Stimulated activated CD4-positive, alpha-beta T cell treated with anti-CD3 and anti-CD28 coated beads, Interleukin-2, amount 100 ng/mL, for 48 hours (primary cell): ENCODE measurements at places on chromosomes 13 and 19.

GRCh38 chr19:2036424-2036823 is 14.6 kb downstream of the MKNK2 start:
- no peak for DNase-seq

DNA sequence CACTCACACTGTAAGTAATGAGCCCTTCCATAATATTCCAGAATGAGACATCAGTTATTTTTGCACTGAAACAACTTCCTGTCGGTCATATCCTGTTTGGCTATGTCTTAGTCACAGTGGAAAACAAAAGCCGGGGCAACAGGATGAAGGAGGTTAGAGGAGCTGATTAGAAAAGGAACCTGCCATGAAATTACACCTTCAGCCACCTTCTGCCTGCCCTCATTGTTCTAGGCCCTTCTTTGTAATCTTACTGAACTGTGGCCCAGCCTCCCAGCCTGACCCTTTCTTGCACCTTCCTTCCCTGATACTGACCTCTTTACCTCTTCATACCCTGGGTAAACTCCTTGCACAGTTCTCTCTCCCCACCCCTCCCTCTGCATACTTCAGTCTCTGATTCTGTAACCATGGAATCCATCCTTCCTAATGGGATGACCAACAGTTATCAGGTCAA is 67.3 kb downstream of the DOCK9 start:
- peak; percentile 14 for DNase-seq

- no peak for DNase-seq
These were observed 5.8 kb downstream of the CHAMP1 start for GRCh38 chr13:114320065-114320464.

GRCh38 chr13:33182729-33183128 is 102.8 kb downstream of the STARD13 start:
- DNase-seq: no peak

- DNase-seq: no peak
These were observed 69.8 kb downstream of the ALOX5AP start for GRCh38 chr13:30805132-30805537.

- DNase-seq: no peak
These were observed 8.8 kb downstream of the TSSK6 start for GRCh38 chr19:19506592-19506991.

DNA sequence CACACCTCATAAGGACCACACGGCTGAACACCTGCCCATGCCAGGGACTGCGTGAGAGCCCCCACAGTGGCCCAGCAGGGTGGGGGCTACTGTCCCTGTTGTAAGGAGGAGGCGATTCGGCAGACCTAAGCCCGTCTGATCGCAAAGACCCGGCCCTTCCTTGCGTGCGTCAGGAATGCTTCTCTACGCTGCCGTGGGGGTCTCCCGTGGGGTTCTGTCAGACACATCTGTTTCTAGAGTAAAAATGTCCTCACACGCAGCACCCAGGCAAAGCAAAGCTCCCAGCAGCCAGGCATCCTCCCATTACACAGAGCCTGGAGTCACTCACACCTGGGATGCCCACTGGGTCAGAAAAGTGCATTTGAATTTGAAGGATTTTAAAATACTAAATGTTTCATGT is 147.7 kb upstream of the SOX1 start:
- DNase-seq: no peak

GRCh38 chr13:80548915-80549314 is 208.0 kb upstream of the SPRY2 start:
- no peak for DNase-seq

DNA sequence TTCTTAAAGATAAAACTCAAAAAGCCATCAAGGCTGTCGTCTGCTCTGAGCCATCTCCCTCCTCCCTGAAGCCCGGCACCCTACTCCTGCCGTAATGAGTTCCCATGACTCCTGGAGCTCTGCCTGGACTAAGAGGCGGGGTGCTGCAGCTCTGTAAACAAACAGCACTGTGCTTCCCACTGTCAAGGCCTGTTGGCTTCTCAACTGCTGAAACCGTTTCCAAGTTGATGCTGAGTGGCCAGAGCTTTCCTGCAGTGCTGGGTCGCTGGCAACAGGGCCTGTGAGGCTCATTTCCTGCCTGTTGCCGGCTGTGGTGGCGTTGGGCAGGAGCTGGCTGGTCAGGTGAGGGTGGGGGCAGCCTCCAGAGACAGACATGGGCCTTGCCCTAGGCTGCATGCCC is 26.7 kb upstream of the ISYNA1 start:
- DNase-seq: no peak

DNA sequence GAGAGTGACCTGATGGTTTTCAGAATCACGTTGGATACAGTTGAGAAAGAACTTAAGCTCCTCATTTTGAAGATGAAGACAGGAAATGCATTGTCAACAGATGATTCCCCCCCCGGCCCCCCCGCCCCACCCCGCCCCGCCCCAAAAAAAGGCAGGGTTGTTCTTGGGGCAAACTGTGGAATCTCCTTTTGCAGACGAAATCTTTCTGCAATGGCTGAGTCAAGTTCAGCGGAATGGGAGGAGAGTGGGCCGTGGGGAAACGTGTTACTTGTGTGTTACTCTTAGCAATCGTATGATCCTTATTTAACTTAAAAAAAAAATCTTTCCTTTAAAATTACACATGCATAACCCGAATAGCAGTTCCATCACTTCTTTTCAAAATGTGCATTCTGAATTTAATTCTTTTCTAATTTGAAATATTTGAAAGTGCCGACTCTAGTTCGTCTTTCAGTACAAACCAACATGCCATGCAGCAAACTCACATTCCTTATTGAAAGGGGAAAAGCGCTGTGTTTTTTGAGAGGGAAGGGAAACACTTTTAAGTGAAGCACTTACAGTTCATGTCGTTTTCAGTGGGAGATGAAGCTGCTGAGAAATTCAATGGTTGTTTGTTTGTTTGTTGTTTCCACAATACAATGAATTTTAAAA is 348.5 kb upstream of the ARGLU1 start:
- DNase-seq: no peak

- DNase-seq: no peak
These were observed 978.3 kb downstream of the UQCRFS1 start for GRCh38 chr19:28234637-28235036.

GRCh38 chr19:44661904-44662303 is 9.4 kb upstream of the CEACAM19 start:
- DNase-seq: no peak

DNA sequence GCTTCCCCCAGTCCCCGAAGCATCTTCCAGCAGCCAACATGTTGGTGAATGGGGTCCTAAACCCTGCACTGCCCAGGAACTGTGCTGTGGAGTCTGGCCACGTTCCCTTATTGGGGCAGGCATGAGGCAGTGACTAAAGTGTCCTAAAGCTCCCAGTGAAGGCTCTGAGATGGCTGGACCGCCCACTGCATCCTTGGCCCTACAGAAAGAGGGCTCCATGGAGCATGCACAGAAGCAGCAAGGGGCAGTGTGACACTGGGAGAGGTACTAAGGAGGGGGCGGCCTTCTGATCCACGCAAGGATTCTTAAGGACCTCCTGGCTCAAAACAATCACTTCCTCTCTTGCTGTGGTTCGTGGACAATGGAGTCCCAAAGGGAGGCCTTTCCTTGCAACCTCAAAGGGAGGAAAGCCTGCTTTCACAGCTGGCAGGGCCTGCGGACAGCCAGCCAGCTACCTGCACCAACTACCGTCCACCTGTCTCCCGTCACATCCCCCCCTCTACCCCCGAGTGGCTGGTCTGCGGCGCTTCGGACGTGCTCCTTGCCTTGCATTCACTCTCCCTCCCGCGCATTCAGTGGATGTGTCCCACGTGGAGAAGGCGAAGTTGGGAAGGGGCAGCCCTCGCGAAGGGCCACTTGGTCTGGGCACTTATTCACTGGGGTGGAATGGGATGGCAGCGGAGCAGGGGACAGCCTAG is 63.9 kb upstream of the STARD13 start:
- DNase-seq: no peak

DNA sequence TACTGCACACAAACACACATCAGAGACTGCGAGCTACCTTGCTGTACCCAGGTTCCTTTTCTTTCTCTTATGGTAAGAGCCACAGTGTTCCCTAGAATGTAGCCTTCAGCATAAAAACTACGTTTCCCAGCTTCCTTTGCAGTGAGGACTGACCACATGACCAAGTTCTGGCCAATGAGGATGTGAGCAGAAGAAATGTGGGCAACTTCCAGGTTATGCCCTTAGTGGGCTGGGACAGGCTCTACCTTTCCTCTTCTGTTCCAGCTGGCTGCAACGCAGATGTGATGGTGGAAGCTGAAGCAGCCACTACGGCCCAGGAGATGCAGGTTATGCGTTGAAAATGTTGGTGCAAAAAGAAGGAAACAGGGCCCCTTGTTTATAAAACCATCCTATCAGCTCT is 27.5 kb downstream of the VRK3 start:
- no peak for DNase-seq

- DNase-seq: no peak
These were observed 2898.7 kb upstream of the PCDH20 start for GRCh38 chr13:64314331-64314730.

DNA sequence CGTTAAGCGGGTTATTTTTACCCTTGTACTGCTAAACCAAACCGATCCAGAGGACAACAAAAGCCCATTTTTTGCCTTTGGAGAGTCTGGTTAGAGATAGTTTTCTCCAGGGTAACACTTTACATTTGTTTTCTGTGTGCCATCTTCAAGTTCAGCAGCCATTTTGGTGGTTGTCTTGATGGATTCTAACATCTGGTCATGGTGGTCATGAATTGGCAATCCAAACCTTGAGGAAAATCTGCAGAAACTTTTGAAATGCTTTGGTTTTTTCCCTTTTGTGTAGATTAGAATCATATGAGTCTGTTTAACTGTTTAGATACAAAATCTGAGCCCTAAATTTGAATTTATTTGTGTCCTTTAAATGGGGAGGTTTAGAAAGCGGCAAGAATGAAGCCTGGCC is 16.6 kb downstream of the HNRNPM start:
- DNase-seq: no peak

DNA sequence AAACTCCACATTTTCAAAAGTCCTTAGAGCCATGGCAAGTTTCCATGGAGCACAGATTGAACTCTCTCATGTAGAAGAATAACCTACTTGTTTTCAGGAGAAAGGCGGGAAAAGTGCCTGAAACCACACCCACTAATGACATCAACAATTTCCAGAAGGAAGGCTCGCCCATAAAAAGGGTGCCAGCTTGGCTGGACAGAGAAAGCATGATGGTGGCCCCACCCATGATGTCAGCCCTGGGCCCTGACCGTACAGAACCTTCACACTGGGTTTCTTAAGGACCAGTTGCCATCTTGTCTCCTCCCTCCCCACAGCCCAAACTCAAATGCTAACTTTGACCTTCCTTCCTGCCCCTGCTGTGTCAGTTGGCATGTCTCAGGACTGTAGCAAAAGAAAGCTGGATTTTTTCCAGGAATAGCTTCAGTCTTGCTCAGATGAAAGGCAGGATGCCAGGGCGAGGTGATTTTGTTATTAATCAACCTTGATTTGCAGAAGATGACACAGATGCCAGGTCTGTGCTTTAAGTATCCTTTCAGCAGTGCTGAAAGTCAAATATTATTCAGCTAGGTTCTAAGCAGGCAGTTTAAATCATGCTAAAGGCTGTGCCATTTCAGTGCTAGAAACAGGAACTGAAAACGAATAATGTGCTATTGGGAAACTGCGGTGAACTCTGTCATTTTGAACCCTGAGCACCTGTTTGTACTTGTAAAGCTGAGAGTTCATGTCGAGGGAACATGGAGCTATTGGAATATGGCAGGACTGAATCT is 89.5 kb upstream of the RFC3 start:
- DNase-seq: no peak

GRCh38 chr13:37379841-37380240 is 218.7 kb downstream of the POSTN start:
- no peak for DNase-seq

- DNase-seq: no peak
These were observed 95.5 kb upstream of the SERP2 start for GRCh38 chr13:44278166-44278565.

DNA sequence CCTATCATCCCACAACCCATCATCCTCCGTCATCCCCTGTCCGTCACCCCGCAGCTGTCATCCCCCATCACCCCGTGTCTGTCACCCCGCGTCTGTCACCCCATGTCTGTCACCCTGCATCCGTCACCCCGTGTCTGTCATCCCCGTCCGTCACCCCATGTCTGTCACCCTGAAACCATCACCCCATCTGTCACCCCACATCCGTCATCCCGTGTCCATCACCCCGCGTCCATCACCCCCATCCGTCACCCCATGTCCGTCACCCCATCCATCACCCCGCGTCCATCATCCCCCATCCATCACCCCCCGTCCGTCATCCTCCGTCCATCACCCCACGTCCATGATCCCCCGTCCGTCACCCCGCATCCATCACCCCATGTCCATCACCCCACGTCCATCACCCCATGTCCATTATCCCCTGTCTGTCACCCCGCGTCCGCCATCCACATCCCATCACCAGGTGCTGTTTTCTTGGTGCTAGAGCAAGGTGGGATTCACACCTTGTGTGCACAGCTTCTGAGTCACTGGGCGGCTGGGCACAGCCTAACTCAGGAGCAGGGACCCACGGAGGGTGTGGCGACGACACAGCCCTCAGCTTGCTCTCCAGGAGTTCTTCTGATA is 24.2 kb downstream of the RASA3 start:
- no peak for DNase-seq

DNA sequence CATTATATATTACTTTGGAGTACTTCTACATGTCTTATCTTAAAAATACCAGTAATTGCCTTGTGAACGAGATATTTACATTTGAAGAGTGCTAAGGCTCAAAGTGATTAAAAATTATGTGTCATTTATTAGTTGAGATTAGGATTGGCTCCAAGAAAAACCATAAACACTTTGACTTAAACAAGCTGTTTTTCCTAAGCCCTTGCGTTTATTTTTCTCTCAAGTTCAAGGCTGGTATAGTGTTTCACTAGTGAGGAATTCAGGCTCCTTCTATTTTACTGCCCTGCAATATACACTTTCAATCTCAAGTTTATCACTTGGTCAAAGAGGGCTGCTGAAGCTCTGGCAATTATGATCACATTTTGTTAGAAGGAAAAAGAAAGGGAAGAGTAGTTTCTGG is 49.9 kb downstream of the UFM1 start:
- no peak for DNase-seq

- no peak for DNase-seq
These were observed 582 bp upstream of the PTPRH start for GRCh38 chr19:55209693-55210472.

- no peak for DNase-seq
These were observed 56.5 kb downstream of the DCLK1 start for GRCh38 chr13:36074659-36075058.

GRCh38 chr13:40464337-40465014 is 202.0 kb downstream of the FOXO1 start:
- DNase-seq: no peak
